ENCODE measurements at places on chromosomes 12 and 14.

DNA sequence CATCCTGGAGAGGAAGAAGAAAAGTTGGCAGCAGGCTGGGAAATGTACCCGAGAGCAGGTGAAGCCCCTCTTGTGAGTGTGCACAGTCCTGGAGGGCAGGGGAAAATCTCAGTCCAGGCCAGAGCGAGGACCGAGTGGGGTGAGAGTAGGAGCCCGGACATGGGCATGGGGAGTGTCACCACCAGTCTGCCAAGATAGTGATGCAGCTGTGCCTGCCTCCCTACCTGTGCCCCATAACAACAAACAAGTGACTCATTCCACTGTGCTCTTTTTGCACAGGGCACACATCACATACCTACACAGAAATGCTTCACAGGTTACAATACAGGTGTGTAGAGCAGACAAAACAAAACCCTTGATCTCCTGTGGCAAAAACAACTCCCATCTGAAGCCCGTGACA, 205.9 kb upstream of the PELI2 start:
- no peak for DNase-seq

- no peak for DNase-seq
Measured at GRCh38 chr12:79023261-79023660, 158.7 kb downstream of the SYT1 start.

DNA sequence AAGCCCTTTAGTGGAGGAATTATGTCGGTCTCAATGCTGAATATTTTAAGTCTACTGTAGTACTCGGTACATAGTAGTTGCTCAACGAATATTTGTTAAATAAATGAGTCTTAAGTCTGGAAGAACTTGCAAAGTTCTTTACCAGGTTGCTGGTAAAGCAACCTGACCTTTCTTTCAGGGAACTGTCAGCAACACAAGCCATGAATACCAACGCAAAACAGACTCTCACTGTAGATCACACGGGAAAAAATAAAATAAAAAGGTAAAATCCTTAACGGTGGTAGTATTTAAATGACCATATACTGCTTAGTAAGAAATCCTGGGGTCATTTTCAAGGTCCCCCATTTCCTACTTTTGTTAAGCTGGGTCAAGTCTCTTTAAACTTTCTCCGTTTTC, 447 bp upstream of the NUBPL start:
- DNase-seq, result no peak

DNA sequence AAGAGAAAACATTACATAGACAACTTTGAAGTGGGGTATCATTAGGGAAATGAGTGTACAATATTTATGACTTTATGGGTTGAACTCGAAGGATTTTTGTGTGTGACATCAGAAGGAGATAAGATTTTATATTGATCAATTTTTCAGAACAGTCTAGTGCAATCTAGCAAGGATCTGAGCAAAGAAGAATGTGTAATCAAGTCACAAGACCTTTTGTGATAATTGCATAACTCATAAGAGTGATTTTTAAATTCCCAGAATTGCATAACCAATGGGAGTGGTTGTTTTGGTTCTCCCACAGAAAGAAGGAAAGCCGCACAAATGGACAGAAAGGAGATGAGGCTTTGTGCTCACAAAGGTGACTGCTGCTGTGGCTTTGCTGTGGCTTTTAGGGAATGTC, 441.8 kb upstream of the FLRT2 start:
- no peak for DNase-seq

DNA sequence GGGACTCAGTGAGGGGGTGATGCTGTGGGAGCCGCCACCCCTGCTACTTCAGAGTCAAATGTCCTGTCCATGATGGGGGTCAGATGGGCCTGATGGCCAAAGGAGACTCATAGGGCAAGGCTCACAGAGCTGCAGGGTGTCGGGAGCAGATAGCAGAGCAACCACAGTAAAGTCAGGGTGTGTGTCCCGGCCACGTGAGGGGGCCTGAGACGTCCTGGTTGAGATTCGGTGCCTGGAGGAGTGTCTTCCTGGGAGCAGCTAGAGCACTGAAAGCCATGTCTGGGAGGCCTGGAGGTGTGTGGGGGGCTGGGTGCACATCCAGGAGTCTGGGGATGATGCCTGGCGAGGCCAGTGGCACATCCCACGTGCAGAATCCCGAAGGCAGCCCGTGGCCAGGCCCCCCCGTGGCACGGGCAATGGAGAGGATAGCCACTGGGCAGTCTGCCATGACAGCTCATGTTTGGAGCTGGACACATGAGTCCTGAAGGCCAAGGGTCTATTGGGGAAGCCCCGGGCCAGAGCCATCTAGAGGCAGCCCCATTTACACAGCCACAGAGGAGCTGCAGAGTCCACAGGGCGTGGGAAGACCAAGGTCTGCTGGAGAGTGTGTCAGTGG, 308.0 kb upstream of the SFSWAP start:
- DNase-seq, result no peak

DNA sequence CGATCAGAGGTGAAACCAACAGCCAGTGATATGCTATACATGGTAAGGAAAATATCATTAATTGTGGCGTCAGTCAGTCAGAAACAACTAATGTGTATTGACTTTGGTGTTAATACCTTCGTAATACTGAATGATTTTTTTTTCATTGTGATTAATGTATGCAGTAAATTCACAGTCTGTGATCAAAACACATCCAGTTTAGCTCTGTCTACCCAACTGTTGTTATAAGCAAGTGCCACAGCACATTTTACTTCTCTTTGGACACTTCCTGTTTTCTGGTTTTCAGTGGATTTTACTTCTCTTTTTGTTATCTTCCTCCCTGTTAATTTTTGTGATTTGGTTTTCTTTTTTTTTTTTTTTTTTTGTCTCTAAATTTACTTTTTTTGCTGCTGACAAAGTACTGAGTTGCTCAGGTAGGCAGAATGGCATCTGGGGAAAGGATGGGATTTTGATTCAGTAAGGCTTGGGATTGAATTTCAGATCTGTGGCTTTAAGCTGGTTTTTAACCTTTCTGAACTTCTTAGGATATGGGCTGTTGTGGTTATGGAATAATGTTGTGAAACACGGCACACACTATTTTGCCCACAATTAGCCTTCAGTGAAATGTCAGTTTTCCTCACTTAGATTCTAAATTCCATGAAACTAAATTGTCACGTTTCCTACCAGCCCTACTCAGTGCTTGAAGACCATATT, 604 bp downstream of the GLIPR1 start:
- no peak for DNase-seq

- no peak for DNase-seq
Measured at GRCh38 chr12:116160231-116160630, 117.3 kb downstream of the MED13L start.

DNA sequence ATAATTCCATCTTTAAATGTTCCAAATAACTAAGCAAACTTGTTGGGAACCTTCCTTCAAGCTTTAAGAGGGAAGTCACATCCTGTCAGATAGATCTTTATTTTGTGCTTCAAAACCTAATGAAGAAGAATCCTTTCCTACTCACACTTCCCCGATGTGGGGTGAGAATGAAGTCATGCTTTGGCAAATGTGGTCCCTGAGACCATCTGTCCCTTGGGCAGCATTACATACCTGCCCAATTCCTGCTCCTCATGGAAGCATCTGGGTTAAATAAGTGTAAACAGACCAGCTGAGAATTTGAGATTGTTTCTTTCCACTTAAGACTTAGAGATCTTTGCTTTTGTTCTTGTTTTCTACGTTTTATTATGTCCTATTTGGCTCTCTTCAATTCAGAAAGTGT, 606.0 kb upstream of the TMEM132C start:
- DNase-seq, result no peak

All from brain (organoid and tissue), 16 donors.